ENCODE measurements at places on chromosomes 16 and 17. TPM values are rescaled to one million over a fixed set of nuclear protein-coding genes. Genes with fewer than 3 reads are reported as not detected.

Gene ABCC12
- not detected for total RNA-seq

Gene DPEP3
- total RNA-seq: not detected

Gene TBC1D3I
- 1.2 TPM for total RNA-seq

Gene UNC13D
- 165 TPM for total RNA-seq

Gene NRN1L
- not detected for total RNA-seq

Gene IFT20
- total RNA-seq: 24.1 TPM

DNA sequence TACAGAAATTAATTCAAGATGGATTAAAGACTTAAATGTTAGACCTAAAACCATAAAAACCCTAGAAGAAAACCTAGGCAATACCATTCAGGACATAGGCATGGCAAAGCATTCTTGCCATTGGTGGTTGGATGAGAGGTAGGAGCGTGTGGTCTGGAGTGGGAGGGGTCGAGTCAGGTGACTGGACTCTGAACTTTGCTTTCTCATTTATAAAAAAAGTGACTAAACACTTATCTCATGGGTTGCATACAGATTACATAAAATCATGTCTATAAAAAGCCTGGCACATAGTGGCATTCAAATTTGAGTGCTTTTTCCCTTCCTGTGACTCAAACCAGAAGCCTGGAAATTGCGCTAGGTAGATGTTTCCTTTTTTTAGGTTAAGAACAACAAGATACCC is 159.7 kb upstream of the SHISA6 start:
- H3K4me3 ChIP-seq: no peak overlapping the region
- DNase-seq: no peak
- no peak overlapping the region for H3K27ac ChIP-seq
- no peaks in the 10 kb centered on the region for H3K27me3 ChIP-seq
- H3K36me3 ChIP-seq: no peaks in the 10 kb centered on the region

- H3K36me3 ChIP-seq: no peaks in the 10 kb centered on the region
- H3K4me3 ChIP-seq: no peak overlapping the region
- no peak for DNase-seq
These were observed 183.6 kb downstream of the MYO1D start for GRCh38 chr17:32693194-32693897.

- H3K4me1 ChIP-seq: peaks cover 52% of the 10 kb centered on the region
- peak overlapping the region; percentile 62 for H3K4me3 ChIP-seq
- peak; percentile 67 for DNase-seq
- no peaks in the 10 kb centered on the region for H3K27me3 ChIP-seq
These were observed 65.8 kb upstream of the RPH3AL start for GRCh38 chr17:418421-418751.

- H3K27ac ChIP-seq: peak within 1 kb of the TSS; percentile 95
- peak within 1 kb of the TSS; percentile 87 for H3K4me3 ChIP-seq
- peaks cover 22% of the 10 kb centered on the region for H3K36me3 ChIP-seq
These were observed at the start of gene CYBA for GRCh38 chr16:88650749-88651275. TSS of gene CYBA (minus strand) at chr16:88651053. CDS start at chr16:88651013, 40 bp downstream.

GRCh38 chr17:28811651-28812090 is 30.9 kb downstream of the FAM222B start:
- H3K4me1 ChIP-seq: peaks cover 32% of the 10 kb centered on the region
- peaks cover 10% of the 10 kb centered on the region for H3K36me3 ChIP-seq
- H3K27ac ChIP-seq: peak overlapping the region; percentile 82
- DNase-seq: no peak
- H3K4me3 ChIP-seq: peak overlapping the region; percentile 92

DNA sequence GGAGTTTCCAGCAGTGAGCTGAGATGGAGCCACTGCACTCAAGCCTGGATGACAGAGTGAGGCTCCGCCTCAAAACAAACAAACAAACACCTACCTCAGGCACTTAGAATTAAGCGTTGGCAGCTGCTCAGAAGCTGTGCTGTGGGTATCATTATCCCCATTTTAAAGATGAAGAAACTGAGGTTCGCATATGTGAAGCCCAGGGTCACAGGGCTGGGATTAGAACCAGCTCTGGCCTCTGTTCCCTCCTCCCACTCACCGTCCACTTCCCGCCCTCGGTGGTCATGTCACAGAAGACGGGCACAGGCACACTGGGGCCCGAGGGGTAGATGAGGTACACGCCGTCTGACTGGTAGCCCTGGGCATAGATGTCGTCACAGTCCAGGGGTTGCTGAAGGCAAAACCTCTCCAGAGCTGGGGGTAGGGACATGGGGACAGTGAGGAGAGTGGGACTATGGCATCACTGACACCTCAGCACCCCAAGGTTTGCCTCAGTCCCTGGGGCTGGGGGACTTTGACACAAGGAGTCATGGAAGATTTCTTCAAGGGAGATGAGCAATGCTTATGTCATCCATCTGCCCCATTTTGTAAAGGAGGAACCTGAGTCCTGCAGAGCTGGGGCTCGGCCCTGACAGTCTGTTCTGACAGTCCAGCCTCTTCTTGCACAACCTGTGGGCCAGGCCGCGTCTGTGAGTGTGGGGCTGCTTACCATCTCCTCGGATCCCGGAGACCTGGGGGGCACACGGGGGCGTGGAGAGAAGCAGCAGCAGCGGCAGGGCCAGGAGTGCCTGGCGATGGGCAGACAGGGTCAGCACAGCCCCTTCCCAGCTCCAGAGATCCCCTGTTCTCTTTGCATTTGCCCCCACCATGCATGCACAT is 700 bp downstream of the MFAP4 start:
- H3K27me3 ChIP-seq: peaks cover 16% of the 10 kb centered on the region
- no peak for DNase-seq
- H3K27ac ChIP-seq: no peak overlapping the region
- peaks cover 25% of the 10 kb centered on the region for H3K36me3 ChIP-seq
- peaks cover 4% of the 10 kb centered on the region for H3K4me1 ChIP-seq

DNA sequence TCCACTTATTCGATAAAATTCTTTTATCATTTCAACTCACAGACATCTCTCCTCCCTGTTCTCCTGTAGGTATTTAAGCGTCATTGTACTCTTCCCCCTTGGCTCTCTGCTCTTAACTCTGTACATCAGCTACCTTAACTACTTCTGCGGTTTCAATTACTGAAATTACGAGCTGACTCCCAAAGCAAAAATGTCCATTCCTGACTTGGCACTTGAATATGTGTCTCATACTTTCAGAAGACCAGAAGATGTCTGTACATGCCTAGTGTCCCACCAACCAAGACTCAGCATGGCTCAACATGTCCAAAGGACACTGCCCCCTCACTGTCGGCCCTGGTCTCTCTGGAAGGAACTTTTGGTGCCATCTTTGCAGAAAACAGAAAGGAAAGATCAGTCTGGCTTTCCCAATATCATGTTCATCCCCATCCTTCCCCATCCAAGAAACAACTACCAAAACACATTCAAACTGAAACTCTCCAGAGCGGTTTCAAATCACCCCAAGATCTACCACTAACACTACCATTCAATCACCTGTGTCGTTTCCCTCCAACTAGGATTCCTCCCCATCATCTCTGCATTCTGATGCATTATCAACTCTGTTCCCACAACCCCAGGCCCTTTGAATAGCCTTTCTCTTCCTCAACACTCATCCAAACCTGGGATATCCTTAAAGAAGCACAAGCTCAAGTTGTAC is 74.9 kb downstream of the ZFHX3 start:
- H3K27ac ChIP-seq: no peak overlapping the region
- H3K36me3 ChIP-seq: no peaks in the 10 kb centered on the region
- H3K4me3 ChIP-seq: no peak overlapping the region
- no peak for DNase-seq

DNA sequence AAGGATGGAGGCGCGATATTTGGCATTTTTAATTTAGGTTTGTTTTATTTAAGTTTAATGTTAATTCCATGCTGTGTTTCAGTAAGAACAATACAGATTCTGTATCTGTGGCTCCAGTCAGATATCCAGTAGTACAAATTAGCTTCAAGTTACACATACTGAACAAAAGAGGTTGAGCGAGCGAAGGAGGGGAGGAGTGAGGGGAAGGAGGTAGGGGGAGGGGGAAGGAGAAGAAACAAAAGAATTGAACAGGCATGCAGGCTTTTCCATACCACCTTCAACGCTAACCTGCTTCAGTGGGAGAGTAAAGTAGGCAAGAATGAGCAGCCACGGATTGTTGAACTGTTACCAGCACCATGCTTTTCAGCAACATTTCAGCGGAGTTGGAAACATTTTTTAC is 55.5 kb downstream of the YWHAE start:
- no peak overlapping the region for H3K4me3 ChIP-seq
- H3K27me3 ChIP-seq: no peaks in the 10 kb centered on the region
- DNase-seq: no peak
- H3K27ac ChIP-seq: no peak overlapping the region
- peaks cover 11% of the 10 kb centered on the region for H3K4me1 ChIP-seq

GRCh38 chr17:79478051-79478461 is 132.8 kb downstream of the RBFOX3 start:
- H3K27me3 ChIP-seq: peaks cover 10% of the 10 kb centered on the region
- H3K36me3 ChIP-seq: no peaks in the 10 kb centered on the region
- DNase-seq: no peak
- H3K4me1 ChIP-seq: no peaks in the 10 kb centered on the region

- peaks cover 37% of the 10 kb centered on the region for H3K4me1 ChIP-seq
- no peaks in the 10 kb centered on the region for H3K27me3 ChIP-seq
- H3K36me3 ChIP-seq: peaks cover 6% of the 10 kb centered on the region
- H3K4me3 ChIP-seq: peak overlapping the region; percentile 78
These were observed 975 bp downstream of the CFAP20 start for GRCh38 chr16:58128181-58128631.

- H3K36me3 ChIP-seq: peaks cover 34% of the 10 kb centered on the region
- H3K27me3 ChIP-seq: no peaks in the 10 kb centered on the region
- H3K4me3 ChIP-seq: no peak overlapping the region
- no peaks in the 10 kb centered on the region for H3K4me1 ChIP-seq
- H3K27ac ChIP-seq: no peak overlapping the region
These were observed 80.3 kb downstream of the PARN start for GRCh38 chr16:14549789-14550153.

DNA sequence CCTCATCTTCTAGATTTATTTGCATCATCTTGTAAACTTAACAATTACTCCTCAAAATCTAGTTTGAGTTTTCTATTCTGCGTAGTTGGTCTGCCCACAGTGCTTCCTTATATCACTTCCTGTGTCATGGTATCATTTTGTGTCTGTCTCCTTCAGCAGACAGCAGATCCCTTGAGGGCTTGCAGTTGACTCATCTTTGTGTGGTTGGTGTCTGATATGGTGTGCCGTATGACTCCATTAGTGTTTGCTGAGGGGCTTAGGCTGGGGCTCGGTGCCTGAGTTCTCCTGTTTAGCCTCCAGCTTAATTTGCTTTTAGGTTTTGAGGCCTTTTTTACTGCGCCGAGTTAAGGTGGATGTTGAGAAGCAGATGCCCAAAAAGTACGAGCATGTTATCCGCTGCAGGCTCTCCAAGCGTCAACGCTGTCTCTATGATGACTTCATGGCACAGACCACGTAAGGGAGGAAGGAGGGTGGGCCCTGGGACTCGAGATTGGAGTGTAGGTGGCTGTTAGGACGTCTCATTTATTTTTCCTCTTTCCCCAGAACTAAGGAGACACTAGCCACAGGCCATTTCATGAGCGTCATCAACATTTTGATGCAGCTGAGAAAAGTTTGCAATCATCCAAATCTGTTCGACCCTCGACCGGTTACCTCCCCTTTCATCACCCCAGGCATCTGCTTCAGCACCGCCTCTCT is 16.9 kb downstream of the SRCAP start:
- peak overlapping the region; percentile 94 for H3K27ac ChIP-seq
- peaks cover 80% of the 10 kb centered on the region for H3K36me3 ChIP-seq
- no peaks in the 10 kb centered on the region for H3K27me3 ChIP-seq
- DNase-seq: peak; percentile 20
- peak overlapping the region; percentile 64 for H3K4me3 ChIP-seq
- peaks cover 30% of the 10 kb centered on the region for H3K4me1 ChIP-seq

DNA sequence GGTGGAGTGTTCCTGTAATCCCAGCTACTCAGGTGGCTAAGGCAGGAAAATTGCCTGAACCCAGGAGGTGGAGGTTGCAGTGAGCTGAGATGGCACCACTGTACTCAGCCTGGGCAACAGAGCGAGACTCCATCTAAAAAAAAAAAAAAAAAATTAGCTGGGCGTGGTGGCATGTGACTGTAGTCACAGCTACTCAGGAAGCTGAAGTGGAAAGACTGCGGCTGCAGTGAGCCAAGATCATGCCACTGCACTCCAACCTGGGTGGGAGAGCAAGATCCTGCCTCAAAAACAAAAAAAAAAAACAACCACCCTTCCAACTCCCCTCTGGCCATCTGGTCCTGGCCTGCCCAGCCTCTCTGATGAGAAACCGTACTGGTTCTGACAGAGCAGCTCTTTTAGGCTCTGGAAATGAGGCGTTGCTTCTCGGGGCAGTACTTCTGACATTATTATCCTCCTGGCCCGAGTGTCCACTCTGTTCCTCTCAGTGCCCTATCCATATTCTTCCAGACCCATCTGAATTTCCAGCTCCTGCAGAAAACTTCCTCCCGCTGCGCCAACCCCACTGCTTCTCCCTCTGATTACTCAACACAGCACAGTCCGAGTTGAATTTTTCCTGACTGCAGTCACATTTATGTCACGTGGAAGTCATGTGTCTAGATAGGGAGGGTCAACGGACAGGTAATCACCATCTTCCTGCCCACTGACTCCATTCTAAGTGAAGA is 13.3 kb downstream of the GGA2 start:
- no peak for DNase-seq
- no peaks in the 10 kb centered on the region for H3K27me3 ChIP-seq
- peaks cover 23% of the 10 kb centered on the region for H3K4me1 ChIP-seq
- peaks cover 37% of the 10 kb centered on the region for H3K36me3 ChIP-seq
- no peak overlapping the region for H3K4me3 ChIP-seq

DNA sequence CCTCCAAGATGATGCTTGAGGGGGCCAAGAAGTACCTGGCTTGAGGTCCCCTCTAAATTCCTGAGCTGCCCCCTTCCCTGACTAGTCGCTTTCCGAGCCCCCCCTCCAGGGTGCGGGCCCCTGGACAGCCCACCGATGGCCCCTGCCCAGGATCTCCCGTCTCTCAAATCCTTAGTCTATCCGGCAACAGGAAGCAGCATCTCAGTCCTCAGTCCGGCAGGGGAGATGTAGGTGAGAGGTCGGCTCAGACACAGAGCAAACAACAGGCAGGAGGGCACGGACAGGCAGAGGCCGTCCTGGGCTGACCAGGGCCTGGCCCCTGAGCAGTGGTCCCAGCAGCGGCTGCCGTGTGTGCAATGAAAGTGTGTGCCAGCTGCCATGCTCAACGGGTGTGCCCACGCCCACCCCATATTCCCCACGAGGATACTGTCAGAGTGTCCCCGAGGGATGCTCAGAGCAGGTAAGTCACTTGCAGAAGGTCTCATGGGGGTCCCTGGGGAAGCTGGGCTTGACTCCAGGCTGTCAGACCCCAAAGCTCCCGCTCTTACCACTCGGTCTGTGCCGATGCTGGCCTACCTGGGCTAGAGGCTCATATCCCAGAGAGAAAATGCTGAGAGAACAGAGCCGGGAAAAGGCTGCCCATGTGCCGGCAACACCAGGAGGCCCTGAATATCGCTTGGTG is 7.2 kb downstream of the SLC43A2 start:
- H3K27ac ChIP-seq: no peak overlapping the region
- peaks cover 1% of the 10 kb centered on the region for H3K4me1 ChIP-seq
- no peak for DNase-seq
- H3K36me3 ChIP-seq: no peaks in the 10 kb centered on the region
- peaks cover 11% of the 10 kb centered on the region for H3K27me3 ChIP-seq

Data from activated T-helper 2 cell treated with anti-CD3 and anti-CD28 coated beads, Interferon-gamma antibody, Interleukin-2, Interleukin-4, amounts not matched to agents 10 μg/mL and 5 μg/mL and 100 μg/mL, durations not matched to agents 14 hours and 24 hours and 36 hours (primary cell).